Stimulated activated CD4-positive, alpha-beta T cell treated with anti-CD3 and anti-CD28 coated beads, Interleukin-12 subunit alpha, Interleukin-12 subunit beta, amount 100 ng/mL, for 48 hours (primary cell): ENCODE measurements at places on chromosomes 7 and 10.
A peak's percentile ranks its signal among the peaks of the same experiment; 100 is the strongest.

DNA sequence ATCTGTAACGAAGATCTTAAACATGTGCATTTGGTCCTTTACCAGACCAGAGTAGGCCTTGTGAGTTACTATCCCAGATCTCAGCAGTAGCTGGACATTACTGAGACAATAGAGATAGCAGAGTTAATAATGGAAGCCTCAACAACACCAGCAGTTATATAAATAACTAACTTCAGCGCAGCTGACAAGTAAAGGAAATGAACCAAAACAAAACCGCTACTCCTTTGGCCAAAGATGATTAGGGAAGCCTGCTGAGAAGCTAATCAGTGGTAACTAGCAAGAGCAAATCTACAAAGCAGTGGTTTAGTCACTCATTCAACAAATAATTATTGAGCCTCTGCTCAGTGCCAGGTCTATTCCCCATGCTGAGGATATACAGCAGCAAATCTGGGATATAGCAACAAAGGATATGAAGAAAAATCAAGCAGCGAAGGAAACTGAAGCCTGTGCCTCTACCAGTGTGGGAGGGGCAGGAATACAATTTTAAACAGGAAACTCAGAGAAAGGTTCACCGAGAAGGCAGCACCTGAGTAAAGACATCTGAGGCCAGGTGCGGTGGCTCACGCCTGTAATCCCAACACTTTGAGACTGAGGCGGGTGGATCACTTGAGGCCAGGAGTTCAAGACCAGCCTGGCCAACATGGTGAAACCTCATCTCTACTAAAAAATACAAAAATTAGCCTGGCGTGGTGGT, 103.6 kb downstream of the ELMO1 start:
- DNase-seq, result no peak

- peak; percentile 4 for DNase-seq
Observed at GRCh38 chr7:77989981-77990566, 191.5 kb downstream of the PHTF2 start.

GRCh38 chr7:88184848-88185304, 35.0 kb downstream of the SRI start:
- peak; percentile 1 for DNase-seq

- no peak for DNase-seq
Observed at GRCh38 chr10:69892816-69893215, 91.1 kb downstream of the COL13A1 start.

DNA sequence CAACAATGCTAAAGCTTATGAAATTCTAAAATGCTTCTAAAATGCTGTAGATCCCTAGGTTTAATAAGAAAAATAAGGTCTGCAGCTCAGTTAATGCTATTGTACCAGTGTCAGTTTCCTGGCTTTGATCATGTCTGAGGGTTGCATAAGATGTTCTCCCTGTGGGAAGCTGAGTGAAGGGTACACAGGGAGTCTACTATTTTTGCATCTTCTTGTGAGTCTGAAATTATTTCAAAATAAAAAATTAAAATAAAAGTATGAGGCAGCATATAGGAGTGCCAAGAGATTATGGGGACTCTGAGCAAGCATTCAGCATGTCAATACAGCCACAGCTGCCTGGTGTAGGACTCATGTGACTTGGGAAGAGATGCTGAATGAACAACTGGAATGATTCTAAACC, 14.7 kb downstream of the CHST15 start:
- no peak for DNase-seq

GRCh38 chr10:4355350-4355749, 470.7 kb upstream of the AKR1E2 start:
- DNase-seq, result no peak

- DNase-seq, result no peak
Observed at GRCh38 chr10:17951868-17952371, at the start of gene SLC39A12. TSS of gene SLC39A12 (plus strand) at chr10:17951918. CDS start at chr10:17953277, 1,359 bp downstream.

DNA sequence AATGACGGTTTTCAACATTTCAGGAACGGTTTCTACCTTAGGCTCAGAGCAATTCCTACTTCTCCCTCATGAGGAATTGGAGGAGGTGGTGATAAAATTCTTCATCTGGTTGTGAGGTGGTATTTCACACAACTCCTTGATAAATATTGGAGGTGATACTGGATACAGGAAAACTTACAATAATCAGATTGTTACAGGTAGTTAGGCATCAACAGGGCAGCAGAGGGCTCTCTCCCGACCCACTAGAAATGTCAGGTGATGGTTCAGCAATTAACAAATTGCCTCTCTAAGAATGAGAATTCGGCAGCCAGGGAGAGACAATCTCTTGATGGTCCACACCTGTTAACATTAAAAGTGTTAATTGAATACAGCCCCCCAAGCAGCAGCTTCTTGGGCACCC, 22.6 kb downstream of the ZNF786 start:
- no peak for DNase-seq
